Stimulated activated naive B cell treated with anti-CD40 and anti-IgM and Interleukin-4, amounts not matched to agents 10 μg/mL and 1 μg/mL and 100 μg/mL, for 72 hours (primary cell): ENCODE measurements at places on chromosomes 13 and 19.

GRCh38 chr13:110824702-110825300, 90.1 kb downstream of the ANKRD10 start:
- DNase-seq = no peak

DNA sequence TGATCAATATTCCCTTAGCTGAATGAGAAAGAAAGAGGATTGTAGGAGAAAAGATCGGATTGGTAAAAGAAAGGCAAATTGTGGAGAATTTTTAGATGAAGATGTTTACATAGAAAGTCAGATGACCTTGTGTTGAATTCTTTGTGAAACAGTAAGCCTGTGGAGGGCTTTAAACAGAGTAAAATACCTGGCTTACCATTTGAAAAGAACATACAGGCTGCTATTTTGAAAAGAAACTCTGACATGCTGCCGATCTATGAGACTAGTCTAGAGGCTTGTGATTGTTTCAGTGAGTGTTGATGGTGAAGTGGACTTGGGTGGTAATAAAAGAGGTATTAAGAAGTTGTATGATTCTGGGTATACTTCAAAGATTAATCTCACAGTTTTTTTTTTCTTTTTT, 938.9 kb upstream of the PRR20A start:
- no peak for DNase-seq

DNA sequence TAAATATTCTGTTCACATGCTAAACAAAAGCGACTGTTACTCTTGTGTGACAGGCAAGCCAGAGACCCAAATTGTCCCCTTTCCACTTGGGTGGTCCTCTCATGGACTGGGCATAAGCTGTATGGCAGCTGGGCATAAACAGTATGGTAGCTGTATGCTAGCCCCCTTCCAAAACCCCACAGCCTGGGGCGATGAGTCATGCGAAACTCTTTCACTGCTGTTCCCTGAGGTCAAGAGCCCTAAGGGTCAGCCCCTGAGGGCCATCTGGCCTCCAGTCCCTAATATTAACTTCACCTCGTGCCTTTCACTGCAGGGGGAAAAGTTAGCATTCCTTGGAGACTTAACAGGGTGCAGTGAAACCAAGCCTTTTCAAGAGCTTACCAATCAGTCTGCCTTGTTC, 45.6 kb upstream of the ZNF562 start:
- no peak for DNase-seq

GRCh38 chr13:24614306-24615080, 65.7 kb upstream of the ATP12A start:
- DNase-seq = no peak

DNA sequence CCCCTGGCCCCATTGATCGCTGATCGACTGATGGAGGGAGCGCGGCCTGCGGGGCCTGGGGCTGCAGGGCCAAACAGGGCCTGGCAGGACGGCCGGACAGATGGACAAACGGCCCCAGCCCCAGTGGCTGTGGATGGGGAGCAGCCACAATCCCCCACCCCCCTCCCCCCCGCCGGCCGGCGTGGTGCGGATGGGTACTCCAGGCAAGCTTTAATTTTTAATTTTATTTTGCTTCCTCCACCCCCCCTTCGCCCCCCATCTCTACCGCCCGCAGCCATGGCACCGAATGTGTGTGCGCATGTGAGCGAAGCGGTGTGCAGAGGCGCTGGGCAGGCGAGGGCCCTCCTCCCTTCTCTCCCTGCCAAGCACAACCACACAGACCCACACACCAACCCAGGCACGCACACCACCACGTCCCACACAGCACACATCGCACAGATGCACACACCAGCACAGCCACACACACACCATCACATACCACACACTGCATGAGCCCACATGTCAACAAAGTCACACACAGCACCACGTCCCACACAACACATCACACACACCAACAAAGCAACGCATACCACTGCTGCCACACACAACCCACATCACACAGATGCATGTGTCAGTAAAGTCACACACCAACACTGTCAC, 12.4 kb downstream of the ERFL start:
- DNase-seq = no peak

DNA sequence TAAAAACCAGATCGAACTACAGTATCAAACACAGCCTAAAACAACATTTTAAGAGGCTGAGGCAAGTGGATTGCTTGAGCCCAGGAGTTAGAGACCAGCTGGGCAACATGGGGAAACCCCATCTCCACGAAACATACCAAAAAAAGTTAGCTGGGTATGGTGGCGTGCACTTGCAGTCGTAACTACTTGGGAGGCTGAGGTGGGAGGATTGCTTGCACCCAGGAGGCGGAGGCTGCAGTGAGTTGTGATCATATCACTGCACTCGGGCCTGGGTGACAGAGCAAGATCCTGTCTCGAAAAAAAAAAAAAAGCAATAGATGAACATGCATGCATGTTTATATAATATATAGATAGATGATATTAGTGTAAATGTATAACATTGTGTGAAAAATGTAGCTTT, 5.2 kb upstream of the MRPS31 start:
- DNase-seq = no peak

- DNase-seq = no peak
Observed at GRCh38 chr13:45021250-45021649, 31.9 kb downstream of the GPALPP1 start.

- no peak for DNase-seq
Observed at GRCh38 chr19:52959613-52960295, 2.9 kb downstream of the ZNF816 start.

DNA sequence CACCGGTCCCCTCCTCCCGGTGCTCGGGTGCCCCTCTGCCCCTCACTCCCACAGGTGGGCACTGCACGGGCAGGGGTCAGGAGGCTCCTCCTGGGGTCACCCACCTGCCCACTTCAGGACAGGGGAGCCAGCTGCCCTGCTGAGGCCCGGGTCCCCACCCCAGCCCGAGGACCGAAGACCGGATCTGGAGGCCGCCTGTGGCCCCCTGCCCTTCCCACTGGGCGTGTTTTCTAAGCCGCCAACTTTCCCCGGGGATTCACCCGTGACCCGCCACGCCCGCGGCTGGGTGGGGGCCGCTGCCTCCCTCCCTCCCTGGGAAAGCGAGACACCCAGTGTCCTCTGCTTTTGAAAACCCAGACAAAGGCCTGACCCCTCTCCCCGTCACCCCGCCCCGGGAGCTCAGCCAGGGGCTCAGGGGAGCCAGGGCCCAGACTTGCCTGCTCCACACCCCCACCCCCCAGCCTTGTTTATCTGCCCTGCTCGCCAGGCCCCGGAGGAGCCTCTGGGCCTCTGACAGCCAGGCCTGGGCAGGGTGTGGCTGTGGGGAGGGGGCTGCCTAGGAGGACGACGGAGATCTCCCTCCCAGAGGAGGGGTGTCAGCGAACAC, 1.3 kb downstream of the PALM start:
- DNase-seq = no peak

DNA sequence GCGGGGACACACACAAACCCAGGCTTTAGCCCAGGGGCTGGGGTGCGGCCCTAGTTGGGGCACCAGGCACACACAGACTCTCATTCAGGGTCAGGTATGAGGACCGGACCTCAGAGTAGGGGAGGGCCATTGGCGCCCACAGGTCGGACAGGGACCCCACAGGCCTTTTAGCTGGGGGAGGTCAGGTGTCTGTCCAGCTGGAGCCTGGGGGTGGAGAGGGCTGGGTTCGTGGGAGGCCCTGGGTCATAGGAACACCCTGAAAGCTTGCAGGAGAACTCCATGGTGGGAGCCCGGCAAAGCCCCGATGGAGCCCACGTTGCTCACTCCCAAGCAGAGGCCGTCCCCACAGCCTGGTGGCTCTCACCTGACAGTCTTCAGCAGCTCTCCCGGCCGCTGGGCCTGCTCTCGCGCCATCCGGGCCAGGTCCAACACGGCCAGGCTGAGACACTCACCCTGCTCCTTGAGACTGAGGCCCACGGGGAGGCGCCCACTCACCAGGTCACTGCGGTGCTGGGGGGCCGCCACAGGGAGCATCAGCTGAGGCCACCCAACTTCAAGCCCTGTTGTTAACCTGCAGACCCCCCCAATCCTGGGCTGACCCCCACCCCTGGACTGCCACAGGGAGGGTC, 5.0 kb downstream of the JAK3 start:
- DNase-seq = no peak

DNA sequence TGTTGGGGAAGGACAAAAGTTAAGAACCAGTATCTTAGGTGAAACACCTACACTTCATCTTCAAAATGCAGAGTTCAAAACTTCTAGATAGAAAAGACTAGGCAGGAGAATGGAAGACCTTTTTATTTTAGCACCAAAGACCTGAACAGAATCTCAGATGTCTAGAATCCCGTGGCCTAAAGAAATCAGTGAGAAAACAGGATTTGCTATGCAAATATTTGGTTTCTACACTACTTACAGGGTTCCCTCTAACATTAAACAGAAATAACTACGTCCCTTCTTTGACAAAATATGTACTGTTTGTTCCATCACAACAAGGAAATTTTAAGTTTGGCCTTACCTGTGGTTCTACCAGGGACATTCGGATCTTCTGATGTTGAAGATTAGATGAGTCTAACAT, 21.5 kb downstream of the DIS3 start:
- DNase-seq = no peak

- no peak for DNase-seq
Observed at GRCh38 chr13:105513448-105513847, 1022.0 kb downstream of the EFNB2 start.

GRCh38 chr19:51766461-51766860, 5.5 kb downstream of the FPR2 start:
- DNase-seq = no peak

DNA sequence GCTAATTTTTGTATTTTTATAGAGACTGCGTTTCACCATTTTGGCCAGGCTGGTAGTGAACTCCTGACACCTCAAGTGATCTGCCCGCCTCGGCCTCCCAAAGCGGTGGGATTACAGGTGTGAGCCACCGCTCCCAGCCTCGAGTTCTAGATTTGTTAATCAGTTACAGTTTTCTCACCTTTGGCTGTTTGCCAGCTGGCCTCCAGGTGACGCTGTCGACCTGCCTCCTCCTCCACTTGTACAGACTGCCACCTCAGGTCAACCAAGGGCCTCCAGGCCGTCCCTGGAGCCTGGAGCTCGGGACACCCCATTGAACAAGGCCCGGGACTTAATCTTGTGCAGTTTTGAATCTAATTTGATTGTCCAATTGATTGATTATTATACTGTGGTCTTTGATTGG, 45.5 kb downstream of the IER2 start:
- DNase-seq = peak; percentile 34

DNA sequence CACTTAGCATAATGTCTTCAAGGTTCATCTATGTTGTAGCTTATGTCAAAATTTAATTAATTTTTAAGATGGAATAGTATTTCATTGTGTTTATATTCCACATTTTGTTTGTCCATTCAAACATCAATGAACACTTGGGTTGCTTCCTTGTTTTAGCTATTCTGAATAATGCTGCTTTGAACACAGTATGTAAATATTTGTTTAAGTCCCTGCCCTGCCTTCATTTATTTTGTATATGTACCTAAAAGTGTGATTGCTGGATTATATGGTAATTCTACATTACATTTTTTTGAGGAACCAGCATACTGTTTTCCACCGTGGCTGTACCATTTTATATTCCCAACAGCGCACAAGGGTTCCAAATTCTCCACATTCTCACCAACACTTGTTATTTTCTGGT, 17.6 kb upstream of the SUCLA2 start:
- DNase-seq = no peak

GRCh38 chr19:52211926-52212571, 22.2 kb downstream of the PPP2R1A start:
- DNase-seq = no peak

GRCh38 chr13:65460136-65460535, 1770.0 kb downstream of the PCDH9 start:
- DNase-seq = no peak

- no peak for DNase-seq
Observed at GRCh38 chr13:80059789-80060188, 281.1 kb downstream of the SPRY2 start.

- no peak for DNase-seq
Observed at GRCh38 chr13:112532837-112533745, 54.9 kb downstream of the TUBGCP3 start.

- no peak for DNase-seq
Observed at GRCh38 chr13:81639984-81640582, 1299.2 kb upstream of the SPRY2 start.

DNA sequence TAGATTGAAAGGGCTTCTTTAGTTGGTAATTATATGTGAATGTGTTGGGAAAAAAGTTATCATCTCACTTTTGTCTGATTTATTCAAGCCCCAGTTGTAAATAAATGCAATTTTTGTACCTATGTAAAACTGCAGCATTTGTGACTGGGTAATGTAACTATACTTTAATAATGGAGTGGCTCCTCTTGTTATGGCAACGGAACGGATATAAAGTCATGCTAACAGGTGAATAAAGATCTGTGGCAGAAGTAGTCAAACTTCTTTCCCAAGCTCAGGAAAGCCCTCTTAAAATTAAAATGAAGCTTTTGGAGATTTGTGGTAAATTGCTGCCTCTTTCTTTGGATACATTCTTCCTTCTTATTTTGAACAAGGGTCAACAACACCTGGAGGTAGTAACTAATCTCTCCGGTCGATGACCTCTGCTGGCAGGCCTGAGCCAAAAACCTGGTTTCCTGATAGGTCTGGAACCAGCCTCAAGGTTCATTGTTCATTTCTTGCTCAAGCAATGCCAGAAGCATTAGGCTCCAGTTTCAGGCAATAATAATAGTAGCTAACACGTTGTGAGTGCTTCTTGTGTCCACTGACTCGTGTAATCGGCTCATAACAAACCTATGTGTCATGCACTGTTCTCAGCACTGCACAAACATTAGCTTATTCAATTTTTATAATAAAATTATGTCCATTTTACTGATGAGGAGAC, 313.4 kb upstream of the DACH1 start:
- DNase-seq = no peak

DNA sequence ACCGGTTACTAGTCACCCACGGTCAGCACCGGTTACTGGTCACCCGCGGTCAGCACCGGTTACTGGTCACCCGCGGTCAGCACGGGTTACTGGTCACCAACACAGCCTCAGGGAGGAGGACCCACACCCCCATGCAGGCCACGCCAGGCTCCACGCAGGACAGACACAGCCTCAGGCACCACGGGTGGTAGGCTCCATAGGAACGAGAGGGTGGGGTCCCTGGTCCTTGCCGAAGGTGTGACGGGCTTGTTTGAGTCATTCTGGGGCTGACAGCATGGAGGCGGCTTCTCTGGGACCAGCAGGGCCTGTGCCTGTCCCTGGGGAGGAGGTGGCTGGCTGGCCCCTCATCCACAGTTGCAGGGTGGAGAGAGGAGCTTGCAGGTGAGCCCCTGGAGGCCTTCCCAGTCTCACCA, 122.8 kb upstream of the SOX1 start:
- no peak for DNase-seq

GRCh38 chr19:31391518-31391917, 42.3 kb upstream of the TSHZ3 start:
- DNase-seq = no peak

DNA sequence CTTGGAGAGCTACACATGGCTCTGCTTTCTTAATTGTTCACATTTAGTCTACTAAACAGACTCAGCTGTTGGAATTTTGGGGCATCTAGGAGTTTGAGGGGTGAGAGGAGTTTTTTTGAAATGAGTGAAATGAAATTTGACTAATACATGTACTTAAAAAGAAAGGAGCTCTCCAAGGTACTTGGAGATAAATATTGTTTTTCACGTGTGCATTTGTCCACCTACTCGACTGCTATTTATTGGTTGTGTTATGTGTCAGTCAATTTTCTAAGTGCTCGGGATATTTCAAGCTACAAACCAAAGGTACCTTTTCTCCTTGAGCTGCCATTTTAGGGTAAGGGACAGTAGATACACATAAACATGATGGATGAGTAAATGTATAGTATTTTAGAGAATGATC, 697.0 kb downstream of the LIG4 start:
- no peak for DNase-seq
